ENCODE measurements at places on chromosomes 5 and 9.

GRCh38 chr5:79200573-79201183, 35.3 kb upstream of the JMY start:
- peak; percentile 30 for DNase-seq

DNA sequence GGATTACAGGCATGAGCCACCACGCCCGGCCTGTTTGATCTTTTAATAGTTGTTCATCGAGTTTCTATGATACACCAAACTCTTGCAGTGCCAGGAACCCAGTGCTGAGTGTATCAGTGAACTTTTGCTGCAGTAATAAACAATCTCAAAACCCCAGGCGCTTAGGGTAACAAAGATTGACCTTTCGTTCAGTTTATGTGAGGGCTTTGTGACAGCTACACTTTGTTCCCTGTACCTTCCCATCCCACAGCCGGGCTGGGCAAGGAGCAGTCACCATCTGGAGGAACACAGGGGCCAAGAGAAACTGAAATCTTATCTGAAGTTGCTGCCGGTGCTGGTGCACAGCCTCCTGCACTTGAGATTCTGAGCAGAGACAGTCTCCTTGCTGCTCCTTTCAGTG, 17.2 kb upstream of the WNK2 start:
- no peak for DNase-seq

- DNase-seq: no peak
Measured at GRCh38 chr9:105647595-105648349, 14.5 kb upstream of the TAL2 start.

GRCh38 chr9:69065660-69066059, 30.1 kb downstream of the FXN start:
- DNase-seq: no peak

GRCh38 chr9:122396614-122397148, 25.9 kb downstream of the PTGS1 start:
- no peak for DNase-seq

- DNase-seq: no peak
Measured at GRCh38 chr9:18014556-18014955, 435.7 kb downstream of the SH3GL2 start.

DNA sequence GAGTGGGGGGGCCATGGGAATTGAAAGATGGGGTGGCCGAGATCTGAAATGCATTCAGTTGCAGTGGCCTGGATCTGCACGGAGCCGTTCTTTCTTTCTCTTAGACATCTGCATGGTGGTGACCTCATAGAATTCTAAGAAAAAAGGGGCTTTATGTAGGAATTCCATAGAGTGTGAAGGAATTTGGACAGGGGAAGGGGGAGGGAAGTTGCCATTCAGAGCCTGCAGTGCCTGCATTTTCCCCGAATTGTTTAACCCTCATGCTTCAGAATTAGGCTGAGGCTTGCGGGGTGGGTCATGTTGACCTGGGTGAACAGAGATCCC, 4.9 kb downstream of the NEK6 start:
- DNase-seq: no peak

GRCh38 chr5:73180566-73180965, 7.6 kb downstream of the TMEM174 start:
- DNase-seq: no peak

- DNase-seq: no peak
Measured at GRCh38 chr9:37371565-37372464, 50.7 kb upstream of the GRHPR start.

DNA sequence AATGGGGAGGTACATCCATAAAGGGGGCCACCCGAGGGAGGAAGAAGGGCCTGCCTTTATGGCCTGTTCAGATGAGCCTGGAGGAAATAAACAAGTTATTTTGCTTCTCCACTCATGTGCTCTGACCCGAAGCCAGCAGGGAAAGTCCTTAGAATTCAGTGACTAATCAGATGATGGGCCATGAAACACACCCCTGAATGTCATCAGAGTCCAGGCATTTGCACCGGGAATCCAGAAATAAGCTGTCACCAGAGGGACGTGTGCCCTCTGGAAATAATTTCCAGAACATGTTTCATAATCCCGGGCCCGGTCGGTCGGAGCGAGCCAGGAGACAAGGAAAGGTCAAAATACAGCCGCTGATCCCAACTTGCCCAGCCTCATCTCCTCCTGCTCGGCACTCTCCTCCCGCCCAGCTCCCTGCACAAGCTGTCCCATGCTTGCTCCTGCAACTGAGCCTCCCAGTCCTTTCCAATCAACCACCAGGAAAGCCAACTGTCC, 73.6 kb upstream of the ZNF622 start:
- no peak for DNase-seq

- no peak for DNase-seq
Measured at GRCh38 chr5:153365547-153365946, 124.9 kb upstream of the GRIA1 start.

- DNase-seq: peak; percentile 54
Measured at GRCh38 chr5:147887026-147887627, 8.6 kb downstream of the SCGB3A2 start.

- no peak for DNase-seq
Measured at GRCh38 chr9:31612336-31613030, 772.0 kb upstream of the ACO1 start.
